ENCODE measurements at places on chromosomes 3 and 15.

GRCh38 chr3:55804170-55805095 lies 317.3 kb upstream of the WNT5A start:
- DNase-seq, result no peak

GRCh38 chr15:101024706-101025500 lies 105.7 kb downstream of the LRRK1 start:
- no peak for DNase-seq

DNA sequence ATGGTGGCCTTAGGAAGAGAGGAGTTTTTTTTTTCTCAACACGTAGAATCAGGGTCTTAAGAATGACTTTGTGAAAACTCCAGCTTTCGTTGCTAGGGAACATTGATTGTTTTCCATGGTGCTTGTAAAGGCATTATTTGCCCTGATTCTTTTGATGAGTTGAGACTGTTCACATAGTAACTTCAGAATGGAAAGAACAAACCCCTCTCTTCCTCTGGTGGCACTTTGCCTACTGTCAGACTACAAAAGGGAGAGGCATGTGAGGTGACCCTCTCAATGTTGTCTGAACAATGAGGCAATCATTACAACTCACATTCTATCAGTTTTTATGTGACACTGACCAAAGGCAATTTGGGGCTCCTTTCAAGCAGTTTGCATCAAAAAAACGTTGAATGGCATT lies 477.8 kb downstream of the FGF12 start:
- no peak for DNase-seq

DNA sequence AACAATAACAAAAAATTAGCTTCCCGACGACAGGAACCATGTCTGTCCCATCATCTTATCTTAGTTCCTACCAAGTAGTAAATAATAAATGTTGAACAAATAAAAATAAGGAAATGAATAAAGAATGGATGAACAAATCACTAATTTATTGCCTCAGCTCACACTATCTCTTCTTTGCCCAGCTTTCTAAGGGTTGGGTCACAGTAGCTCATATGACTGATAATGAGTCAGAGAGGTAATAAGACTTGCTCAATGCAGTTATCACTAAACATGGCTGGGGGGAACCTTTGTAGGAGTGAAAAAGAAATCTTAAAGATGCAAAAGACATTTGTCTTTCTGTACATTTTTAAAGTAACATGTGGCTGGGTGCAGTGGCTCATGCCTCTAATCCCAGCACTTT lies 182.2 kb downstream of the WDR76 start:
- DNase-seq, result no peak

- DNase-seq, result no peak
These were observed 439 bp downstream of the CTXND1 start for GRCh38 chr15:80251428-80252120.

DNA sequence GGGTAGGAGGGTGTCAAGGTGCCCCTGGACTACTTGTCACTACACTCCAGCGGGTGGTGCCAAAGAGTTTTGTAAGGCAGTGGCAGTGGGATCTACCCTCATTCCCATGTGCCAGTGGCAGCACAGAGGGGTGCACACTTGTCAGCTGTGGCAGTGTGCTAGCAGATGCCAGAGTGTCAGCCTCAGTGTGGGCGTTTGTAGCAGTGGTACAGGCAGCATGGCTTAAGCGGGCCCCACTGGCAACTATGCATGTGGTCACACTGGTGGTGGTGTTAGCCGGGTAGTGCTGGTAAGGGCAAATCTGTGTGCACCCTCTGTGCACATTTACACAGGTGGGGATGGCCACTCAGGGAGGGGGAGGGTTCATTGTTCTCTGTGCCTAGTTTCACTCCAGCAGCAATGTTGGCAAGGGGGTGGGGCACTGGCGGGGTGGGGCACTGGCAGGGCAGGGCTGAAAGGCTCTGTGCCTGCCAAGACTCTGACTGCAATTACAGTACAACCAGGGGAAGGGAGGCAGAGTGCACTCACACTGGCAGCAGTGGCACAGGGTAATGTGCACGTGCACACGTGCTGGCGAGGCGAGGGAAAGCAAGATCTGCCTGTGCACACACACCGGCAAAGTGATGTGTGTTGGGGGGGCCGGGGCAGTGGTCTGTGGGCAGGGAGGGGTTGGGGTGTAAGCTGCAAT lies 31.8 kb downstream of the MYO9A start:
- DNase-seq, result no peak

- DNase-seq, result no peak
These were observed 53.5 kb downstream of the RAP2B start for GRCh38 chr3:153215497-153215896.

- no peak for DNase-seq
These were observed 55.8 kb downstream of the HHLA2 start for GRCh38 chr3:108352176-108352575.

DNA sequence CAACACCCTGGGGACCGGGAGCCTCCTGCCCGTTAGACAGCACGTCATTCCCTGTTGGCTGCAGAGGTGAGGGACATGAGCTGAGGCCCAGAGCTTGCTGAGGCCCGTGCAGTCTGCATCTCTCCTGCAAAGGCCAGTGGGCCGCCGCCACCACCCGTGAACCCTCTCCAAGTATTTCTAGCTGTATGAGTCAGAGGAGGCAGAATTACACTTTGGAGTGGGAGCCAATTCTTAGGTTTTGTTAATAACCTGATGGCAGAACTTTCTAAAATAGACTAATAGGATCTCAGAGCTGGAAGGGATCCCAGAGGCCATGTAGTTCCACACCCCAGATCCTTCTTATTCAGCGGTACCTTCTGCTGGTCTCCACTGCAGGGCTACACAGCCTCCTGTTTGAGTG lies 335.2 kb upstream of the CTDSPL start:
- no peak for DNase-seq

DNA sequence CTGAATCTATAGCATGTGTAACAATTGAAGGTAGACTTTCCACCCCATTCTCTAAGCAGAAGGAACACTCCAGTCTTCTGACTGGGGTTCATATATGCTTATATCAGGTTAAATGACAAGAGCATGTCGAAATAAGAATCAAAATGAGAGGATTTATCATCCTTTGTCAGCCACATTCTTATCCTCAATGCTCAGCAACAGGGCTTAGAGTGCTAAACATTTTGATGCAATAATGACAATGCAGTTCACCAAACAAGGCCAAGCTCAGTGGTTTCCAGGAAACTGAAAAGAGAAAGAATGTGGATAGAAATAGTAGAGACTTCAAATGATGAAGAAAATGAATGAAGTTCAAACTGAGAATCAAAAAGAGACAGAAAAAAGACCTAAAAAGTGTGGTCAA lies 78.0 kb downstream of the FSIP1 start:
- DNase-seq, result no peak

GRCh38 chr3:46812237-46812791 lies 50.9 kb downstream of the MYL3 start:
- peak; percentile 91 for DNase-seq

- DNase-seq, result no peak
These were observed 101.6 kb downstream of the MAGI1 start for GRCh38 chr3:65936908-65937638.

- DNase-seq, result no peak
These were observed 116.8 kb downstream of the USP13 start for GRCh38 chr3:179769411-179770247.

- DNase-seq, result no peak
These were observed 352.1 kb downstream of the SLC9A9 start for GRCh38 chr3:143496191-143496590.

- DNase-seq, result no peak
These were observed 67.3 kb upstream of the DCBLD2 start for GRCh38 chr3:98968824-98969223.
